ENCODE measurements at places on chromosomes 5 and 9. TPM values are rescaled to one million over a fixed set of nuclear protein-coding genes. Genes with fewer than 3 reads are reported as not detected.

LECT2 gene
- total RNA-seq, result not detected

F12 gene
- 2.1 TPM for total RNA-seq

CDX1 gene
- total RNA-seq, result 0.30 TPM

DNA sequence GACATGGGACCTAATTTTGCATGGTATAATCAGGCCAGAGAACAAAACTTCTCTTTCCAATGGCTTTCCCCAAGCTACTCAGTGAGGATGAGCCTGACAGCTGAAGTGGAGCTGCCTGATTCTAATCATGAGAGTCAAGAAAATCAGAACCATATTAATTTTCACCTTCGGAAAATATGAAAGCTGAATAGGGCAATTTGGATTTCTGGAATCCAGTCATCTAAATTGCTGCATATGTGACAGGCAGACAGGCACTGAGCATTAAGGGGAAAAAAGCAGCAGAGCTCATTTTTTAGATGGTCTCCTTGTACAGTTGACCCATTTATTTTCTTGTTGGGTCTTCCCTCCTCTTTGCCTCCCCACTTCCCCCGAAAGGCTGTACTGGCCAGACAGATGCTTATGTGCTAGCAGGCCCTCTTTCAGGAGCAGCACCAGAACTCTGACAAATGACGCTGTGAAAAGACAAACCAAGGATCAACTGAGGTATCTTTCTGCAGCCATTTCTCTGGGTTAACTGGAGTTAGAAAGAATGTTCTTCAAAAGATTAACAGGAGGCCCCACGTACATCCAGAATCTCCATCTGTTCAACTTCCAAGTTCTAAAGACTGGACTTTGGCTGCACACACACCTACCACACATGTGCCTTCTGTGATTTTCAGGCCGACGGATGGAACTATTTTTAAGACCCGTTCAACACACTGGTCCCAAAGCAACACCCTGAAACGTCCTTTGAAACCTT, 175.2 kb downstream of the DCP2 start:
- no peak overlapping the region for H3K27ac ChIP-seq
- H3K36me3 ChIP-seq, result no peaks in the 10 kb centered on the region
- no peak overlapping the region for H3K4me3 ChIP-seq
- H3K4me1 ChIP-seq, result no peaks in the 10 kb centered on the region
- DNase-seq, result no peak
- H3K27me3 ChIP-seq, result no peaks in the 10 kb centered on the region

DNA sequence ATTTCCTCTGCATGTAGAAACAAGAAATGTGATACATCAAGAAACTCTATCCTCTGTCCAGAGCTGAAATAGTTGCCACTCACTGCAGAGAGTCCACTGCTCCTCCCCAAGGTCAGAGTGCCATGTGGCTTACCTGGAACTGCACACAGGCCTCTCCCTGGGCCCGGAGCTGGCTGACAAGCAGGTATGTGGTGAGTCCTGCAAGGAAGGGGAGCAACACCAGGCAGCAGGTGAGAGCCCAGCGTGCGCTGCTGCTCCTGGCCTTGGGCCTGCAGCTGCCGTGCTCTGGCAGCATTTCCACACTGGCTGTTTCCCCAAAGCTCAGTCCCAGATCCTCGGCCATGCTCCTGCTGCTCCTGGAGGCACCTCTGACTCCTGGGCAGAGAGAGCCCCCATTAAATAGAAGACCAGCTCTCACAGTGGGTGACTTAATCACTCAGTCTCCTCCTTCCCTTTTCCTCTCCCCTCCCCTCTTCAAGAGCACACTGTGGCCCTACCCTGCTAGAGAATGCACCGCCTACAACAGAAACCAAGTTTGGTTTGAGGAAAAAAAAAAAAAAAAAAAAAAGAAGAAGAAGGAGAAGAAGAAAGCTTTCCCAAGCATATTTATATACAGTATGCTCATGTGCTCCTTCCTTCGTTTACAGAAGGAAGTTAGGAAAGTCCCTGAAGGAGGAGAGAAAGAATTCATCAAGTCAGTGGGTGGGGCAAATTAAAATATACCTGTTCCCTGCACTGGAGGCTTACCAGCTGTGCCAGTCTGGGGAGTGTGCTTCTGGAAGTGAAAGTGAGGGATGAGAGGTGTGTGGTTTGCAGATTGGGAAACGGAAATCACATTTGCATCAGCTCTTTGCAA, at the start of gene TNFSF15:
TSS of gene TNFSF15 (minus strand) at position 370 of the 856 bp plus-strand sequence. CDS start at position 343, 27 bp downstream.
- peak within 1 kb of the TSS; percentile 15 for H3K4me3 ChIP-seq
- H3K27ac ChIP-seq, result peak within 1 kb of the TSS; percentile 65
- no peaks in the 10 kb centered on the region for H3K36me3 ChIP-seq
- peaks cover 24% of the 10 kb centered on the region for H3K4me1 ChIP-seq

DNA sequence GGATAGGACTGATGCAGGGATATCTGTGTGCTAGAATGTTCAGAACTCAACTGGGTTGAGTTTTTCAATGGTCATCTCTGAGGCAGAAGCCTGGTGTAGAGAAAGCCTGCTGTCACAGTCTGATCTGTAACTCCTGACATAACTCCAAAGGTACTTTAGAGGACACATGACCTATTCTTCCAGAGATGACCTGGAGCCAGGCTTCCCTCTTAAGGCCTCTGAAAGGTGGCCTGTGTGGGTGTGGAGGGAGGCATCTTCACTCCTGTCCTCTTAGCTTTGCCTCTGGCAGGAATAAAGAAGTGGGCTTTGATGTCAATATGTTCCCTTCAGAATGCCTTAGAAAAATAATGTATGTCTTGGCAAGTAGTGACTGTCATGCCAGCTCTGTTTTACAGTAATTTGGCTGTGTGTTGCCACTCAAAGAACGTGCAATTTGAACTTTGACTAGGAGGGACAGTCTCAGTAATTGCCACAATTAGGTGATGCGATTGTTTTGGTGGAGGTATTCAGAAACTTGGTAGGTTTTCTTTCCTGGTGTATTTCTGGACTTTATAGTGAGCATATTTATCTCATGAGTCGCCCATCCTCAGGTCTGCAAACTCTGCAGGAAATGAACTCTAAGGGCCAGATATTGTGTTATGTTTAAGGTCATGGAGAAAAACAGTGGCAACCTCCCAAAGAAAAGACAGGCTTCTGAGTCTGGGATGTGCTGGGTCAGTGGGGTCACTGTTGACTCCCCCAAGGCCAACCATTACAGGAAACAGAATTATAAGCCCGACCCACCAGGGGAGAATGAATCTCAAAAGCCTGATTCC, 3.2 kb upstream of the C5orf63 start:
- H3K4me3 ChIP-seq, result no peak overlapping the region
- H3K36me3 ChIP-seq, result no peaks in the 10 kb centered on the region
- no peak overlapping the region for H3K27ac ChIP-seq
- H3K27me3 ChIP-seq, result no peaks in the 10 kb centered on the region

DNA sequence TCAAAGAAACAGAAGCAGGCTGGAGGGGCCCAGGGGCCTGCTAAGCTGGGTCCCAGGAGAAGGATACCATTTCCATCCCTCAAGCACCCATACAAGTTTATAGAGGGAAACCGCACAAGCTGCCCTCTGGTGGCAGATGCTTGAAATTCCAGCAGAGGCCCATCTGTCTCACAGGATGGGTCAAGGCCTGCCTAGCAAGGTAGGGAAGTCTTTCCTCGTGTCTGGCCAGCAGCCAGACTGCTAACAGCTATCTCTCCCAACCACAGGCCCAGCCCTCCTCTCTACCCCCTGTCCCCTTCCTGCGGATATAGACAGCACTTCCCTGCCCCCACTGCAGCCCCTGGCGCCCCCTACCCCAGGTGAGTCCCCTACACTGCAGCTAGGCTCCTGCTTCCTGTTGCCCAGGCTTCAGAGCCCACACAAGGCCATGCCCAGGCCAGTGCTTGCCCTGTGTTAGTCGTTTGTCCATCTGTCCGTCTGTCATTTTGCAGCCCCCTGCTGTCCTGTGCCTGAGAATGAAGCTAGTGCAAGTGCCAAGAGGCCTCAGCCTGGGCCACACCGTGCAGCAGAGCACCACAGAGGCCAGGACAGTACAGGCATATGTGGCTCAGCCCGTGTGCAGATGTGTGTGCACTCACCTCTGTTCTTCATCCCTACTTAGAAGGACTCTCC, 26.2 kb downstream of the TCF7 start:
- H3K36me3 ChIP-seq, result peaks cover 27% of the 10 kb centered on the region
- no peak for DNase-seq

DNA sequence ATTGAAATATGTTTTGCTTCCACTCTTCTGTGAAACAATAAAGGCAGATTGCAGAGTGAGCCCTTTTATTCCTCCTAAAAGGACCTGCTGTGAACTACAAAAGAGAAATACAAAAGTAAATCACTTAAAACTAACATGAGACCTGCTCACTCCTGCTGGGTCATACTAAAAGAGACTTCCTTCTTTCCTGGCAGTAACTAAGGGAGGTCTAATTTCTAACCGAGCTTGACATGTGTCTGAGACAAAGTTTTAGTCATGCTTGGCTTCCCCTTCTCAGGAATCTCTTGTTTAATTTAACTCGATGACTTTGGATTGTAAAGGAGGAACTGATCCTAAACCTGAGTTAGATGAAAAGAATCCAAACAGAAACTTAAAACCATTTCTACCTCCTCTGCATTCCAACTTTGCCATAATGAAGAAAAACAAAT, 86.4 kb upstream of the CDH6 start:
- no peaks in the 10 kb centered on the region for H3K27me3 ChIP-seq
- H3K36me3 ChIP-seq, result no peaks in the 10 kb centered on the region
- no peak overlapping the region for H3K4me3 ChIP-seq
- no peak overlapping the region for H3K27ac ChIP-seq
- no peaks in the 10 kb centered on the region for H3K4me1 ChIP-seq

ANKRD18A gene
- 2.0 TPM for total RNA-seq

DNA sequence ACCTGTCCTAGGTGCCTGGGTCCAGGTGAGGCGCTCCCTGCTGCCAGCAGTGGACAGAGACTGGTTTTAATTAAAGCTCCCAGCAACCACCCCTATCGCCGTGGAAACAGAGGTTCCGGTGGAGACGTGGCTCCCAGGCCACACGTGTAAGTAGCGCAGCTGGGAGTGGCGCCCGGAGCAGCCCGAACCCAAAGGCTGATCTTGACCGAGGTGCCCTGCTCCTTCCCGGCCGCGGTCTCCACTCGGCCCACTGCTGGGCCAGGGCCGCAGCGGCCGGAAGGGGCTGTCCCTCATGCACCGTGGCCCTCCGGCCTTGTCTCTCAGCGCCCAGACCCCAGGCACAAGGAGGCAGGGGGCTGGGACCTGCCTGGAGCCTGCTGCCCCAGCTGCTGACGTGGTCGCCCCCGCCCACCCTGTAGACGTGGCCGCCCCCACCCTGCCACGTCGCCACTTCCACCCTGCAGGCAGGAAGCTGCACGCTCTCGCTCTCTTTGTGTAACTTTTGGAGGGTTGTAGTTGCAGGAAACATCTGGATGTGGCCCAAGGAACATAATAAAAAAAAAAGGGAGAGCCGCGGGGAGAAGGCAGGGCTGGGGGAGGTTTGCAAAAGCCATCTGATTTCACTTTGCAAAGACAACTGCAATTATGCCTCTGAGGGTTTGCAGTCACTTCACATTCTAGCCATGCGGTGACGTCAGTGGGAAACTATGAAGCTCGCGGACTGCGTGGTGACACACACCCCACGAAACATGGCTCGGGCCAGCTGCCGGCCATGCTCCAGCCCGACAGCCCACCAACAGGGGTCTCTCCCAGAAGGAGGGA, 129.9 kb downstream of the RXRA start:
- no peaks in the 10 kb centered on the region for H3K27me3 ChIP-seq
- H3K4me1 ChIP-seq, result peaks cover 26% of the 10 kb centered on the region
- peak overlapping the region; percentile 86 for H3K27ac ChIP-seq

FGD3 gene
- 14.0 TPM for total RNA-seq

- no peak for DNase-seq
- no peaks in the 10 kb centered on the region for H3K4me1 ChIP-seq
- H3K27me3 ChIP-seq, result no peaks in the 10 kb centered on the region
- no peaks in the 10 kb centered on the region for H3K36me3 ChIP-seq
- no peak overlapping the region for H3K4me3 ChIP-seq
Measured at GRCh38 chr5:61831736-61832135, 474.3 kb upstream of the KIF2A start.

FABP6 gene
- 4.4 TPM for total RNA-seq

DNA sequence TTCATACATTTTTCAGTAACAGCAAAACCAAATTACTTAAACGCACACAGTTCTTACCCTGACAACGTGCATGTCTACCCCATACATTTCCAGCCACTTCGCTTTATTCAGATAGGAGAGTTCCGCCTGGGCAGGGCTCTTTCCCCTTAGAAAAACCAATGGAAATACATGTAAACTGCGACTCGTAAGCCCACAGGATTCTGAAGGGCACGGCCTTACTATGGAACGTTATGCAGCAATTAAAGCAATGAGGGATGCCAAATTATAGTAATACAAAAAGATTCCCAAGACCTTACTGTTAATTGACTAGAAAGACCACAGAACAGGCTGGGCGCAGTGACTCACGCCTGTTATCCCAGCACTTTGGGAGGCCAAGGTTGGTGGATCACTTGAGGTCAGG, 64.5 kb downstream of the EPB41L4B start:
- no peak for DNase-seq
- no peak overlapping the region for H3K27ac ChIP-seq
- no peaks in the 10 kb centered on the region for H3K36me3 ChIP-seq
- peaks cover 5% of the 10 kb centered on the region for H3K4me1 ChIP-seq
- H3K4me3 ChIP-seq, result no peak overlapping the region
- H3K27me3 ChIP-seq, result no peaks in the 10 kb centered on the region

DNA sequence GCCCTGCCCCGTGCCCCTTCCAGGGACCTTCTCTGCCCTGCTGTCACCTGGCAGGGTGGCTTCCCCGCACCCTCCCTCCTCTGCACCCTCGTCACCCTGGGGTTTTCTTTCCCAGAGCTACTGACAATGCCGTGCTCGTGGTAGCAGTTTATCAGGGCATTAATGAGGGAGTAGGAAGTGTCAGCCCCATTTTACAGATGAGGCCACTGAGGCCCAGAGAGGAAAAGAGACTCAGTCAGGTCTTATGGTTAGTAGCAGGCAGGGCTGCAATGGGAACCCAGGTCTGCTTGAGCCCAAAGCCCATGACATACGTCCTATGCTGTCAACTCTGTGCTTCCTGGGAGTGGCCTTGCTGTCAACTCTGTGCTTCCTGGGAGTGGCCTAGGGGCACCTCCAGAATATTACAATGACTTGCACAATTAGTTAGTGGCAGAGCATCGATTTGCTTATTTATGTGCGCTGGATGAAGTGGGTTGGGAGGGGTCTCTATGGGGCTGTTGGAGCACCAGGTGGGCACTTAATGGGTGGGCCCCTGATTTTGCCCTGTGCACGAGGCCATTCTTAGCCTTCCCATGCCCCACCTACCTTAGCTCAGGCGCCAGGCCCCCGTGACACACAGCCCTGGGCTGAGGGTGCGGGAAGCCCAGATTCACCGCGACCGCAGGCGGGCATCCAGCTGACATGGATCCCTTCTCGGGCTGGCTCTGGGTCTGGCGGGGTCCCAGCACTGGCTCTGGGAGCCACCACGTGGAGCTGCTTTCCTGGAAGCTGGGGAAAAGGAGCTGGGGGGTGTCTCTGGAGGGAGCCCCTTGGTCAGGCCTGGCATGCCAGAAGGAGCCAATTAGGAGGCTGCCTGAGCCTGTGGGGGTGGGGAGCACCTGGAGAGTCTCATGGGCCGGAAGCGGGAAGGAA, 82.0 kb upstream of the ORM1 start:
- H3K36me3 ChIP-seq, result no peaks in the 10 kb centered on the region
- no peak overlapping the region for H3K4me3 ChIP-seq

NFIB gene
- 67.1 TPM for total RNA-seq

- no peaks in the 10 kb centered on the region for H3K27me3 ChIP-seq
- no peaks in the 10 kb centered on the region for H3K36me3 ChIP-seq
- H3K27ac ChIP-seq, result no peak overlapping the region
- no peak overlapping the region for H3K4me3 ChIP-seq
Measured at GRCh38 chr5:25554077-25554476, 909.3 kb upstream of the CDH10 start.

MCC gene
- total RNA-seq, result 23.6 TPM
